CD4-positive, alpha-beta memory T cell (primary cell): ENCODE measurements at places on chromosomes 2 and 18.

GRCh38 chr2:206127656-206128055, 31.6 kb downstream of the NDUFS1 start:
- DNase-seq = no peak

- DNase-seq = no peak
Observed at GRCh38 chr2:70472221-70472890, 81.3 kb downstream of the TGFA start.

- DNase-seq = no peak
Observed at GRCh38 chr2:133596701-133597393, 28.6 kb upstream of the NCKAP5 start.

DNA sequence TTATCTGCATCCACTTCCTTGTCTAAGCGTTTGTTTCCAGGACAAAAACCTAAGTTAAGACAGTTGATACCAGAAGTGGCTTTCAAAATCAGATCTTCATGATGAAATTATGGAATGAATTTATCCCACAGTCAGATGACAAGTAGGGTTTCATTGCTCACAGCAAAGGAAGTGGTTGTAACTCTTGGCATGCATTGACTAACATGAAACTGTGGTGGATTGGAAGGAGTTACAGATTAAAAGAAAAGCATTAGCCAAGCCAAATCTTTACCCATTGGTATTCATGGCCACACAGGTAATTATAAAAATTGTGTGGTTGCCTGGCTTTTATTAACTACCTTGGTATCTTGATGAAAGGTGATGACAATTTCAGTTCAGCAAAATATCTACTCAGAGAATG, 438.0 kb upstream of the NXPH2 start:
- DNase-seq = no peak

- no peak for DNase-seq
Observed at GRCh38 chr2:205808486-205809121, 126.3 kb downstream of the NRP2 start.
